ENCODE measurements at places on chromosomes 13 and 19. TPM values are rescaled to one million over a fixed set of nuclear protein-coding genes. Genes with fewer than 3 reads are reported as not detected.

Gene PRR36
- polyA plus RNA-seq, result 0.04 TPM

Gene EVI5L
- polyA plus RNA-seq, result 34.7 TPM

Gene EBI3
- 0.88 TPM for polyA plus RNA-seq

GRCh38 chr13:49838989-49839388, 46.5 kb upstream of the KPNA3 start:
- DNase-seq, result no peak

- peak; percentile 24 for DNase-seq
Observed at GRCh38 chr13:113445791-113446487, 7.3 kb downstream of the ADPRHL1 start.

DNA sequence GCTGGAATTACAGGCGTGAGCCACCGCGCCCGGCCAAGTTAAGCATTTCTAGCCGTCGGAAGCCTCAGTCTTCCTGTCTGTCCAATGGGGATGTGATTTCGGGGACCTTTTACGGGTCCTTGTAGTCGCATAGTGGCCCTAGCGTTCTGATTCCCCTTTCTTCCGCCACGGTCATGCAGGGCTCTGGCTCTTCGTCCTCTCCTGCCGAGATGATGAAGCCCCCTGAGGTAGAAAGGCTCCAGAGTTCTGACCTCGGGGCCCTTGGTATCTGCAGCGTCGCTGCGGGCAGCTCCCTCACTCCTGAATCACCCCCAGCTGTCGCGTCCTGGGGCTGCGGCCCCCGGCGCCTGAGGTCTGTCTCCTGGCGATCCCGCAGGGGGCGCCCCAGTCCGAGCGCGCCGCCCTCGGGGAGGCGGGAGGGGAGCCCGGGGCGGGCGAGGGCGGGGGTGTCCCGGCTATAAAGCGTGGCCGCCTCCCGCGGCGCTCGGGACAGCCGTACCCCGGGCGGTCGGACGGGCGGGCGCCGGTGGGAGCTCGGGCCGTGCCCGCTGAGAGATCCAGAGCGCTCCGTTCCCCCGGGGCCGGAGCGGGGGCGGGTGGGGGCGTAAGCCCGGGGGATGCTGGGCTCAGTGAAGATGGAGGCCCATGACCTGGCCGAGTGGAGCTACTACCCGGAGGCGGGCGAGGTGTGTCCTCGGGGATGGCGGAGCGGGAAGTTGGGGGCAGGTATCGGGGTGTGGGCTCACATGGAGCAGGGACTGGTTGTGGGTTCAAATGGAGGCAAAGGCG, at the start of gene FOXA3:
TSS of gene FOXA3 (plus strand) at position 487 of the 789 bp plus-strand sequence. CDS start at position 618, 131 bp downstream.
- DNase-seq, result no peak

Data from heart left ventricle (tissue), 16 donors.